ENCODE measurements at places on chromosomes 4 and X. TPM values are rescaled to one million over a fixed set of nuclear protein-coding genes. Genes with fewer than 3 reads are reported as not detected.

Gene RAB39B
- total RNA-seq, result 0.48 TPM

Gene CENPU
- total RNA-seq, result 93.6 TPM

Gene PCDH7
- 0.60 TPM for total RNA-seq

Gene FOXP3
- not detected for total RNA-seq

GRCh38 chr4:188246488-188246887, 107.2 kb downstream of the TRIML1 start:
- no peak for DNase-seq

DNA sequence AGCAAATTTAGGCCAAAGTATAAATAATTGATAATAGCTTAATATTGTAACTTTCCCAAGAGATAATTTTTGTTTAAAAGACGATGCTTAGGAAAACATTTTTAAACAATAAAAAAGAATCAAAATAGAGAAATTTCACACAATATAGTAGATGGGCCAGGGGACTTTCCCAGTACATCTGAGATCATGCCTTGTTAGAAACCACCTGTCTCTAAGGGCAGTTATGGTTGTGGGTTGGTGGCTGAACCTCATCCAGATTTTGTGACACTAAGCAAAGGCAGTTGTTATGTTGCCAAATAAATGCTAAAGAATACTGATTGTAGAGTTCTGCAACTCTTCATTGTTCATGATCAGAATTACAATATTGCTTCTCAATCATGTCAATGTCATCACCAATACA, 270.6 kb downstream of the BANK1 start:
- DNase-seq, result no peak

GRCh38 chr4:88350786-88351185, 27.9 kb upstream of the HERC6 start:
- DNase-seq, result no peak

DNA sequence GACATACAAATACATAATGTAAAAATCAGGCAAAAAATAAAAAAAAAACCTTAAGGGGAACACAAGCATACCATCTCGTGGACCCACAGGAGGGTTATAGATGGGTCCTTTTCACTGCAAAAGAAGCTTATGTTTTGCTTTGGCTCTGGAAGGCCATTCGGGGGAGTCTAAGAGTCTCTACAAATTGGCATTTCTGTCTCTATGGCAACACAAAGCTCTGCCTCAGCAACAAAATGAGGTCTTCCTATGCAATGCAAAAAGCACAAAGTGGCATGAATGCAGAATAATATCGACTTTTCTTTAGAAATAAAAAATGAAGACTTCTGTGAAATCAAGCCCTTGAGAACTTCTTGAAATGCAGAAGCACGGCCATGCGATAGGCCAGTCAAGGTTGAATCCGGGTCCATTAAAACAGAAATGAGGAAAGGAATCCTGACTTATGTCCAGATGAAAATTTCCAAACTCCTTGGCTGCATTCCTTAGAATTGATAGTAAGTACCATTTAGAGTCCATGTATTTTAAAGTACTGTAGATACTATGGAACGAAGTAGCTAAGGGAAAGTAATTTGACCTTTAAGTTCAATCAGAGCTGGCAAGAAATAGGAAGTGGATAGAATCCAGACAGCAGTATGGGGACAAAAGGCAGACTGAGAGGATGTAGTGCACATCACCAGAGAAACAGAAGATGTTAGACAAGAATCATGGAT, 63.7 kb upstream of the PDLIM3 start:
- no peak for DNase-seq

DNA sequence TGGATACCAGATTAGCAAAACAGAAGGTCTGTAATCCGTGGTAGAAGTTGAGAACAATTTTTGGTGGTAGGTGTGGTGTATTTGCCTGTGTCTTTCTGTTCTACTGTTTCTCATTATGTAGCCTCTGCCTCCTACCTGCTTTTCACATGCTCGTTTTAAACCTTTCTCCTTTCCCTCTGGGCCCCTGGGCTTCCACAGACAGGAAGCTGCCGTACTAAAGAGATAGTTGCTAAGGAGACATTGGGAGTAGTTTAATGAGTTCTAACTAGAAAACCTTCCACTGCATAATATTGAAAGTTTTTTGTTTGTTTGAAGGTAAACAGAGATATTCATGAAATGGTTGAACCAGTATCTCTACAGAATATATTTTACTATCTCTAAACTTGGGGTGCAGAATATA, 107.8 kb downstream of the STOX2 start:
- no peak for DNase-seq

DNA sequence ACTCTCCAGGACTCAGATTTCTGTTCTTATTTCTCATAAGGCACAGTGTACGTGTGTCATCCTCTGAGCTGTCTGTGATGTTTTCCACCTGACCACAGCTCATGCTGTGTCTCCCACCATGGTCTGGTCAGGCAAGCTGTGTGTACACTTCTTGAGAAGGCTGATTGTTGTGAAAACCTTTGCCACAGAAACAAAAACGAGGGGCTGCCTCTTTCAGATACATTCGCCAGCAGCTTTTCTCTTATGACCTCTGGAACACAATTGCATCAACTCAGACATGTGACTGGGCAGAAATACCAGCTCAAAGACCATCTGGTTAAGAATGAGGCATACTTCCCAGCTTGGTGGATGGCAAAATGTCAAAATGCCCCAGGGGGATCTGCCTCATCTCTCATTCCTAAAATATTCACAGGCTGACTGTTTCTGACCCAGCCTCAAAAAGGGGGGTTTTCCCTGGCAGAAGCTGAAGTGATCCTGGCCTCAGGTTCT, 46.1 kb downstream of the PGRMC2 start:
- DNase-seq, result peak; percentile 98

DNA sequence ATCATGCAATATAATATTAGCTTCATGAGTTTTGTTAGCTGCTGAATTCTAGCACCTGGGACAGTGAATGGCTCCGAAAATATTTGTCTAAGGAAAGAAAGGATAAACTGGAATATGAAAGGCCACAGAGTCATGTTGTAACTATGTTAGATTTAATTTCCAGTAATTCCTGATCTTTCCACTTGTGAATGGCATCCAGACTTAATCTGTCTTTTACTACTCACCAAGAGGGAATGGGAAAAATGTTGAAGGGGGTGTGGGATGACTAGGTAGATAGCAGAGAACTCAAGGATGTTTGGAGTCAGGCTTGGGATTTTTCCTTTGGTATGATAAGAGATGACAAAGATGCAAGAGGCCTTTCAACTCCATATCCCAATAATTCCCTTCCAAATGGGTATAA, 9.4 kb downstream of the ADH6 start:
- DNase-seq, result no peak

GRCh38 chr4:115293093-115293462, 179.7 kb upstream of the NDST4 start:
- DNase-seq, result no peak

- no peak for DNase-seq
Measured at GRCh38 chr4:75904076-75904475, 1.8 kb upstream of the PPEF2 start.
